ENCODE measurements at places on chromosomes 3 and 15.

- no peak for DNase-seq
These were observed 85.3 kb downstream of the RPLP1 start for GRCh38 chr15:69537901-69538300.

DNA sequence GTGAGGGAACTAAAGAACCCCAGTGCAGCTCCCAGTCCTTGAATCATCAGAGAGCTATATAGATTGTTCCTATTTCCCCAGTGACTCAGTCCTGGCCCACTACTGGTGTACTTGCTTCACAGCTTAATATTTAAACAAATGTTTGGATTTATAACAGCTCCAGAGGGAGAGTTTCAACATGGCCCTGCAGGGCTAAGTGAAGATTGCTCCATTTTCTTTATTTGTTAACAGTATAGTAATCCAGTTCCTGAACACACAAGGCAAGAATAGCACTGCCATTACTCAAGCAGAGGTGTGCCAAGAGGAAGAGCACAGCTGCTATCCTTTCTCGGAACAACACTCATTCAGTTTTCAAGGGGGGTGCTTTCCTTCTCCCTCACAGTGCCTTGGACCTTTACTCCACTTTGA is 6.5 kb downstream of the SQOR start:
- peak; percentile 22 for DNase-seq

GRCh38 chr3:28301688-28302087 is 46.8 kb upstream of the ZCWPW2 start:
- no peak for DNase-seq

DNA sequence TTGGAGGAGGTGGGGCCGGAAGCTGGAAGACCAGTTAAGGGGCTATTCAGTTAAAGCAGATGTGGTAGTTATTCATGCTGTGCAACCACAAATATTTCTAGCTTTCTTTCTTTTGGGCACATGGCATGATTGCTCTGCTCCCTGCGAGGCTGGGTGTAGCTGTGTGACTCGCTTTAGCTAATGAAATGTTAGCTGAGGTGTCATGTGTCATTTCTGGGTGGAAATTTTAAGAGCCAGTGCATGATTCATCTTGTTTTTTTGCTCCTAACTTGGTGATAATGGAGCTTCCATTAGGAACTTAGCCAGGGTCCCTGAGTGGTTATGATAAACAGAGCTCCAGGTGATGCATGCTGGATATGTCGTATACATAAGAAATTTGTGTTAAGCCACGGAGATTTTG is 300.6 kb downstream of the SATB1 start:
- no peak for DNase-seq

- DNase-seq = no peak
These were observed 23.6 kb upstream of the DUT start for GRCh38 chr15:48307586-48307985.

GRCh38 chr3:126540951-126541627 is 17.1 kb downstream of the CHST13 start:
- peak; percentile 89 for DNase-seq

- DNase-seq = no peak
These were observed 280.7 kb downstream of the MFSD1 start for GRCh38 chr3:159082519-159082918.

- DNase-seq = no peak
These were observed 37.7 kb downstream of the MEGF11 start for GRCh38 chr15:66215811-66216210.

DNA sequence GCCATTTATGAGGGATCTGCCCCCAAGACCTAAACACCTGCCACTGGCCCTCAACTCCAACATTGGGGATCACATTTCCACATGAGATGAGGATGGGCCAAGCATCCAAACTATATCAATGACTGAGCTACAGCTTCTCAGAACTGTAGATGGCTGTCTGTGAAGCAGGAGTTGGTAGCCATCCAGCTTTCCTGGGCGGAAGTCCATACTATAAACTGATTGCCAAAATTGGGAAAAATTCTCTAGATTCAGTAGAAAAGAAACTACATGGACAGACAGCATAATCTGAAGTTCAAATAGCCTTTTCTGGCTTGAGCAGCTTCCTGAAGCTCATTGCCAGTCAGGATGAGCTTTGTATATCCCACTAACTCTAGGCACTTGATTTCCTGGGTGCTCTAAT is 214.7 kb upstream of the ZBTB20 start:
- no peak for DNase-seq

- DNase-seq = no peak
These were observed 28.5 kb downstream of the MGA start for GRCh38 chr15:41688671-41689070.

- peak; percentile 35 for DNase-seq
These were observed 11.7 kb upstream of the ATG7 start for GRCh38 chr3:11260460-11260859.

DNA sequence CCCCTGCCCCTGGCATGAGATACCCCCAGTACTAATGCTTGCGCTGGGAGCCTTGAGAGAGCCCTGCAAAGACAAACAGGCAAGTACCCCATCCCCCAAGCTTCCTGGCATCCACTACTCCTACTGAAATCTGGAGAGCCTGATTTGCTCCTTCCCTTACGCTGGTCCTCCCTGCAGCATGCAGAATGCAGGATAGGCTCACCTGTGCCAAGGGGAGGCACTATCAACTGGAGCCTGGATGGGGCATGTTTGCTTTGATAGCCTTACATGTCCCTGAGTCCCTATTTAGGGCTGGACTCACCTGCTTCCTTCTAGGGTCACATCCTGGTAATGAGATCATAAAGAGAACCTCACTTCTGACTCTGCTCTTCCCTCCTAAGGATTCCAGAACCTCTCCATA is 42.9 kb downstream of the RAB11A start:
- no peak for DNase-seq

GRCh38 chr3:103075282-103075681 is 640.5 kb downstream of the ZPLD1 start:
- no peak for DNase-seq

GRCh38 chr3:2923390-2923789 is 186.8 kb downstream of the IL5RA start:
- no peak for DNase-seq

DNA sequence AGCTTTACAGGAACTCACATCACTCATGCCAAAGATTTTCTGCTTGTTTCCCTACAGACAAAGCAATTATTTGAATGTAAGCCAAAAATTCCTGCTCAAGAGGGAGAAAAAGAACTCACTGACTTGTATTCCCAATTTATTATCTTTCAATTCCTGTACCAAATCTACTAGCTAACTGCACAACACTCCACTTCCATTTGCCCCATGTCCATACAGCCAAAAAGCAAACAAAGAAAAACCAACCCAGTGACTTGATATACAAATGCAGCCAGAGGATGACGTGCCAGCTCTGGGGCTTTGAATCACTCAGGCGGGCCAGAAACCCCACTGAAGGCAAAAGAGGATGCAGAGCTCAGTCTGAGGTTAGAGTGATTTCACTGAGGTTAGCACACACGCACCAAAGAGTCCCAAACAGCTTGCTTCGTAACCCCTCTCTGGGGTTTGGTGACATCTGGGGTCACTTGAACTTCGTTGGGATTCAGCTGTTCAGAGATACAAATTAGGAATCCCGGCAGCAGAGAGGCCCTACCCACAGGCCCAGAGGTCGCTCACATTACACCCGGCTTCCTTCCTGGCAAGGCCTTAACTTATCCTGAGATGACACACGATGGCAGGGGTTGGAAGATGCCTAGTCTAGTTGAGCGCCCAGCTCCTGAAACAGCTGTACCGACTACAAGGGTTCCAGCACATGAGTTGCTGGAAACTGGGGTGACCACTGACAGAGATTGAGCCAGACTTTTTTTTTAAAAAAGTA is 1.6 kb downstream of the RFTN1 start:
- peak; percentile 88 for DNase-seq

- DNase-seq = peak; percentile 81
These were observed 90.2 kb upstream of the CHD2 start for GRCh38 chr15:92809880-92810361.

DNA sequence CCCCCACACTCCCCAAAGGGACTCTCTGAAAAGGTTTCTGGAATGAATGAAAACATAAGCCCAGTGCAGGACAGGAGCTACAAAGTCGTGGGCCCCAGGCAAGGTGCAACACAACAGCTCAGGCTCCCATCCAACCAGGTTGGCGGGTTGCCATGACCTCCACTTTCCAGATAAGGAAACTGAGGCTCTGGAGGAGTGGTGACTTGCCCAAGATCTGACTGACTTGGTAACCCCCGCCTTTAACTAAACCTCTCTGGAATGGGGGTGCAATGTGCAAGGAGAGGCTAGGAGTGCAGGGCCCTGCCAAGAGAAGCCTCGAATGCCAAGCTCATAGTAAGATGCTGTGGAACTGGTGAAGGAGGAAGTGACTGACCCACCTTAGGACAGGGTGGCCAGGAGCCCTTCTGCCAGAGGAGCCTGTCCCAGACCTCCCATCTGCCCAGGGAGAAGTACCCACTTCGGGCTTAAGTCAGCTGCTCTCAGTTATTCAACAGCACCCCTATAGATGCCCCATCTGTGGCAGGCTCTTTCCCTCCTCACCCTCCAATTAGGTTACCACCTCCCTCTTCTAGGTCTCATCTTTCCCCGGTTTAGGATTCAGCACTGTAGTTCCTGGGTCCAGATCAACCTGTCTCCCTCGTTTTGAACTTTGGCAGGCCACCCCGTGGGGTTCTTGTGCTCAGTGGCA is 553 bp upstream of the TNNC1 start:
- DNase-seq = no peak

GRCh38 chr3:12935023-12935860 is 93.9 kb upstream of the RPL32 start:
- no peak for DNase-seq

- DNase-seq = peak; percentile 25
These were observed 210.8 kb downstream of the STT3B start for GRCh38 chr3:31743331-31744089.

GRCh38 chr3:17656264-17656663 is 86.2 kb downstream of the TBC1D5 start:
- DNase-seq = no peak

- no peak for DNase-seq
These were observed 289.7 kb upstream of the ADAMTS9 start for GRCh38 chr3:64977308-64978100.

DNA sequence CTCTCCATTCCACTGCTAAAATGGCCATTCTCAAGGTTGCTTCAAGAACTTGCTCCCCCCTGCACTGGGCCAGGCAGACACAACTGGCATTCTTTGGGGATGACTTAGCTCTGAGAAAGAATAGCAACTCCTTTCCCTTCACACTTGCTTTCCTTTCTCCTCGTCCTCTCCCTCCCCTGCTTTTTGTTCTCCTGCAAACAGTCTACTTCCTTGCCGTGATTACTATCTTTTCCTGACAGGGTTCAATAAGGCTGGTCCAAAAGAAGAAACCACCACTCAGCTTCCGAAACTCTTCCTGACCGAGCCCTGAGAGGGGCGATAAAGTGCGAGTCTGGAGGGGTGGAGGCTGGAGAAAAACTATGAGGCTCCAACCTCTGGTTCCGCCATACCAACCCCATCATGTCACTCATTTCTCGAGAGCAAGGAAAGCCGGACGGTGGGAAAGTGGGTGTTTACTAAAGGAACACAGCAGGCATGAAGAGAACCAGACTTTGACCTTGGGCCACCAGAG is 5.0 kb downstream of the AMOTL2 start:
- DNase-seq = no peak

- DNase-seq = no peak
These were observed 32.0 kb upstream of the RYK start for GRCh38 chr3:134282659-134283047.

- no peak for DNase-seq
These were observed 28.6 kb upstream of the STAG1 start for GRCh38 chr3:136780741-136781140.

GRCh38 chr15:48400086-48400485 is 68.9 kb downstream of the DUT start:
- DNase-seq = no peak

GRCh38 chr3:119664370-119664769 is 4.0 kb upstream of the POPDC2 start:
- no peak for DNase-seq

DNA sequence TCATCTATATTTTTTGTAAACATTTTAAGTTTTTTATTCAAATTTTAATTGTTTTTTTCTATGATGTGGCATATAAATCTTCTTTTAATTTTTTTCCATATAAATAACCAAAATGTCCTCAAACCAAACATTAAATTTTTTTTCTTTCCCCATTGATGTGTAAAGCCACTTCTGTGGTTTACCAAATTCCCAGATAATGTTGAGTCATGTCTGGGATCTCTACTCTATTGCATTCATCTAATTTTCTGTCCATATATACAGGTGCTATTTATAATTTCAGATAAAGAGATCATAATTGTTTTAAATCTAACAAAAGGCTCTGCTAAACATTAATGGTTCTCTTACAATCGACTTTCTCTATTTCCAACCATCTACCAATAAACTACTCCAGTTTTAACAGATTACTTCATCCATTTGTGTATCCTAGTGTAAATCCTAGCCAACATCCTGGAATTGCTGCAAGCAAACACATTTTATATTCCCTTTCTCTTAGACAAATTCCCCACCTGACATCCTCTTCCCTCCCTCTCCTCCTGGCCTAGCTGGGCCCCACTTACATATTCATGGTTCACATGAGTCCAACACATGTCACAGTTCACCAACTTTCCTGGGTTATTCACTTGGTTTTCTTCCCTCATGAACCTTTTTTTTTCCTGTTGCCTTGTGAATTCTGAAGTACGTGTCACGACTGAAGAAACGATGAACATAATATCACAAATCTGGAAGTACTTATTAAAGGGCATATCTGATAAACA is 368.0 kb upstream of the AGTR1 start:
- DNase-seq = no peak

DNA sequence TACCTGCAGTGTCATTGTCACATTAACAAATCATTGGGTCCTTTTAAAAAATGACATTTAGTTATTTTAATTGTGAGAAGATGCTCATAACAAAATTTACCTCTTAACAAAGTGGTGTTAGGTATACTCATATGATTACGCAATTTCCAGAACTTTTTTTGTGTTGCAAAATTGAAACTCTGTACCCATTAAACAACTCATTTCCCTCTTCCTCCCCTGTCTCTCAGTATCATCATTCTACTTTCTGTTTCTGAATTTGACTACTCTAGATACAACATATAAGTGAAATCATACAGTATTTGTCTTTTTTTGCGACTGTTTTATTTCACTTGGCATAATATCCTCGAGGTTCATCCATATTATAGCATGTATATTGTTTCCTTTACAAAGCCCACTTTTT is 58.7 kb upstream of the CHST2 start:
- DNase-seq = peak; percentile 32

Data from hematopoietic multipotent progenitor cell treated with erythropoietin and hydrocortisone succinate and interleukin-3 and kit ligand, for 4 days (in vitro differentiated cells).